NCI-H1417 (cell line): ENCODE measurements at places on chromosomes 3 and 15.

DNA sequence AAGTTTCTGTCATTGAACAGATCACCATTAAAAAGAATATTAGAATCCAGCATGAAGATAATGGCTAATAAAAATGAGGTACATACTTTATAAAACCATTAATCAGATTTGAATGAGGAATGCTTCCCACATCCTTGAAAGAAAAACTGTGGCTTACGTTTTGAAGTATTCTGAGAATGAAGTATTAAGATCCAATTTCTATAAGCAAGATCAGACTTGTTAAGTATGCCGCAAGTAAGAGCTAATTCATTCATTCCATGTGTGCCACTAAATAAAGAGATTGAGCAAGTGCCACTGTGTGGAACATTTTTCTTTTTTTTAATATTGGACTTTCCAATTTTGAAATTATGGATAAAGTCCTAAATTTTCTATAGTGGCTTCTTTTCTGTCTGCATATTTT, 30.6 kb downstream of the NMD3 start:
- no peak for DNase-seq

DNA sequence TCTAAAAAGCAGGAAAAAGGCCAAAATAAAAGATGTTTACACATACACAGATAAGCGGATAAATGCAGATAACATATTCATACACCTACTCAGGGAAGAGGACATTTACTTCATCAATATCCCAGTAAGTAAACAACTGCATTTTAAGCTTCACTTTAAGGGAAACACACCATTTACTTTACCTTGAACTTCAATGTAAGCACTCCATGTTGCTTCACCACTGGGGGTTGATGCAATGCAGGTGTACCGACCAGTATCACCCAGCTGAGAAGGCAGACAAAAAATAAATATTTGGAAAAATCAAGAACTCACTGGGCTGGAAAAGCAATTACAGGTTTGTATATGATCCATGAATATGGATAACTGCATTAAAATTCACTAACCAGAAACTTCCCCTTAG, 1099.5 kb downstream of the ROBO1 start:
- peak; percentile 20 for DNase-seq

- no peak for DNase-seq
Observed at GRCh38 chr15:33852570-33852969, 115.7 kb upstream of the CHRM5 start.

DNA sequence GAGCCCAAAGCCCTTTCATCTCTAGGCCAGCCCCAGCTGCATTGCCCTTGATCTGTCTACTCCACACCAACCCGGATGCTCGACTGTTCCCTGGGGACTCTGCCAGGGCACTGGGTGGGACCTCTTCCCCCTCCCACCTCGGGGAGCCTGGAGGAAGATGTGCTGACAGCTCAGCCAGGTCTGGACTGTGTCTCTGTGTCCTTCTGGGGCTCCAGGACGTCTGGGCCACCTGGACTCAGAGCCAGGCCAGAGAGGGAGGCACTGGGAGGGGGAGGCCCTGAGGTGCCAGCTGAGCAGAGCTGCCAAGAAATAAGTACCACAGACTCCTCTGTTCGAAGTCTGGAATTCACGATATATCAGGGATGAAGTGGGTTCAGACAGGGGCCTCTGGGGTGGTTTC, 5.8 kb upstream of the HCN4 start:
- peak; percentile 38 for DNase-seq

GRCh38 chr15:101258238-101259144, 6.6 kb upstream of the CHSY1 start:
- peak; percentile 87 for DNase-seq

DNA sequence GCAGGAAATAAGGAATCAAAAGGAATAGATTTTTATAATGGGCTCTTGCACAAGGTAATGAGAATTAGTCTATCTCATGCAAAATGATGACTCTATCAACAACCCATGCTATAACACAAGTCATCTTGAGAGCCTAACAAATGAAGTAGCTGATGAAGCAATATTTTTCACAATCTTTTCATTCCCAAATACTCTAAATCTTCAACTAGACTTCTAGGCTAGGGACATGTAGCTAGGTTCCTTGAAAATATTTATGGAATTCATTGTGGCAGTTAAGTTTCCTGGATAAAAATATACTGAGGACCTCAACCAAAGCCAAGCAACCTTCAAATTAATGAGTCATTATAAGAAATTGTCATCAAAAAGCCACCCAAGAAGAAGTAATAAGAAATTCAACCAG, 55.4 kb downstream of the DCBLD2 start:
- no peak for DNase-seq

DNA sequence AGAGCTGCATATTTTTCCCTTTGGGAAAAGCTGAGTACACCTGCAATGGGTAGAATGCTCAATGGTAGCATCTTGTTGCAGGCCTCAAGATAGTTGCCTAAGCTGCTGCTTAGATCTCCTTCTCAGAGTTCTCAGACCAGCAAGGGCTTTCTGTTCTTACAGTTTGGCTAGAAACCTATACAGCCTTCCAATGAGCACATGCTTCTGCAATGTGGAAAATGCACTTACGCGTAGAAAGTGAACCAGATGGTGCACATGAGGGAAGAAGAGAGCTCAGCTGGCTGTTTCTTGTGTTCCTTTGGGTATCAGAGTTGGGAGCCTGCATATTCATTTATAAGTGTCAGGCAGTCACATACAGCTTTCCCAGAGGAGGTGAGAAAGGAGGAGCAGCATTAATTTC, 136.4 kb downstream of the B3GALNT1 start:
- DNase-seq, result no peak

GRCh38 chr3:178369006-178369405, 167.2 kb upstream of the KCNMB2 start:
- DNase-seq, result no peak

DNA sequence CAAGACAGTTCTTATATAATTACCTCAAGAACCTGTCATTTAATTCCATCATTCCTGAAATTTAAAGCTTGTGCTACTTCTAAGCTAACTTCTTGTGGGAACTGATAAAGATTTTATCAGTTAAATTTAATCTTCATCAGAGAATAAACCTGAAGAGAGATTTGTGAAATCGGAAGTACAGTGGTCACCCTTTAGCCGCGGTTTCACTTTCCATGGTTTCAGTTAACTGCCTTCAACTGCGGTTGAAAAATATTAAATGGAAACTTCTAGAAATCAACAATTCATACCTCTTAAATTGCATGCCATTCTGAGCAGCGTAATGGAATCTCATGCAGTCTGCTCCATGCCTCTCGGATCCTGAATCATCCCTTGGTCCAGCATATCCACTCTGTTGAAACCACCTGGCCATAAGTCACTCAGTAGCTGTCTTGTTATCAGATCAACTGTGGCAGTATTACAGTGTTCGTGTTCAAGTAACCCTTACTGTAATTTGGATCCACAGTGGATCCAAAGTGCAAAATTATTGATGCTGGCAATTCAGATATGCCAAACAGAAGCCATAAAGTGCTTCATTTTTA, 626.1 kb downstream of the CADM2 start:
- DNase-seq, result no peak

DNA sequence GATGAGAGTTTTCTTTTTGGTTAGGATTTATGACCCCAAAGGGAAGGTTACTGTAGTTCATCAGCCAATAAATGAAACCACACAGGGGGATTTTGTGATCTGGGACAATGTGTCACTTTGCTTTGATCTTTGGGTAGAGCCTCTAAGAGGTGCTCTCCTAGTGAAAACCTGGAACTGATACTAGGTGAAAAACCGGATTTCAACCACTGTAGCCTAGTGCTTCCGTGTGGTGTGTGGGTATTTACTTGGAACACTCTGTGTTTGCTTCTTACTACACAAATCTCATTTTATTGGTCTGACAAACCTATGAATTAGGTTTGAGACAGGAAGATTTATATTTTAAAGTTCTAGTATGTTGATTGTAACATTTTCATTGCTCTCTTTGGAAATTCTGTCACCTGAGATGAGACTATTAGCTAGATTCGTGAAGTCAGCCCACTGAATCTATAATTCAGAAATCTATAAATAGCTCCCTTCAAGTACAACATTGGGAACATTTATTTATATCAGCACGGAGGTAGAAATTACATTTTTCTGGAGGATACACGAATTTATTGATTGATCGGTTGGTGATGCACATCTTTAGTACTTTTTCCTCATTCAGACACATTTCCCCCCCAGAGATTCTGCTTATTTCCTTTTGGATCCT, 119.8 kb downstream of the AKAP13 start:
- no peak for DNase-seq

GRCh38 chr3:116640109-116640508, 69.5 kb upstream of the TUSC7 start:
- no peak for DNase-seq

DNA sequence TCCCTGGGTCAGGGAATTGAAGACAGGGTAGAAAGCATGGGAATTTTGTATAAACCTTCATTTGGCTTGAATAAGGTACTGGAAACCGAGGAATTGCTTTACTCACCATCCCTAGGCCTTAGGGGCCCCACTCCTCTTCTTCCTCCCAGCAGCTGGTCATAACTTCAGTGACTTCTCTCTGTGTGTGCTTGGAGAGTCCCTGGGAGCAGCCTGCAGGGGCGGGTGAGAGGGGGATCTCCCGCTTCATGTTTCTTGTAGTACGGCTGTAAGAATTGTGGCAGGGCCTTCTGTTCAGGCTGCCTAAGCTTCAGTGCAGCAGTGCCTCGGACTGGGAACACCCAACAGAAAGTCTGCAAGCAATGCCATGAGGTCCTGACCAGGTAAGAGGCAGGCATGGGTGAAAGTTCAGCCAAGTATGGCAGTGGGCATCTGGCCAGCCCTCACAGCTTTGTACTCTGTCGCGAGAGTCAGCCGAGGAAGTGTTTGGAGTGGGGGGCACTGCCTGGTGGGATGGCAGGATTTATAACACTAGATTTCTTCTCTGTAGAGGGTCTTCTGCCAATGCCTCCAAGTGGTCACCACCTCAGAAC, 1.7 kb upstream of the DNAJC17 start:
- DNase-seq, result no peak

DNA sequence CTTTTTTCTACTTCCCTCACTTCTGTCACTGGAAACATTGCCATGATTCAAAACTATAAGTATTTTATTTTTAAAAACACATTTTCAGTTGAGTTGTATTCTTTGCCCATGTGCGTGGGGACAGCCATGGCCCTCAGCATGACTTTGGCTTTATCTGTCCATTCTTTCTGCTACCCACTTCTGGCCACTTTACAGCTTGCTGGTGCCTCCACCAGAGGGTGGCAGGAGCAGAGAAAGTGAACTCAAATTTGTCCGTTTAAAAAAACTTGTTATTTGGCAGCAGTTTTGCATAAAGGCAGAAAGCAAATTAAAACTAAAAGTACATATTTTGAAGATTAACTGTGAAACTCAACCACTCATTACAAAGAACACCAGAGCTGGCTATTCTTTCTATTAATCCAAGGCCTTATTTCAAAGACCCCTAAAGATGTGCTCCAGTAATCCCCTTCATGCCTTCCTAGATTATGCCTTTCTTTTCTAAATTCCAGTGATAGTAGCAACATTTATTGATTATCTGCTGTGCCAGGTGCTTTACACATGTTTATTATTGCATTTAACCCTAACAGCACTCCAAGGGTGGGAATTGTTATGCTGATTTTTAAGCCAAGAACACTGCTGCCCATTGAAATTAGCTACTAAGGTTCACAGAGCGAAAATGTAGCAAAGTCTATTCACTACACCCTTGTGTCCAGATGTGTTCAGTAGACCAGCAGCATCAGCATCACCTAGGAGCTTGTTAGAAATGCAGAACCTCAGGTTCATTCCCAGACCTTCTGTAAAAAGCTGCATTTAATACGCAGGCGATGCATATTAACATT, 134.8 kb downstream of the THRB start:
- DNase-seq, result no peak

GRCh38 chr3:66644549-66644948, 143.7 kb upstream of the LRIG1 start:
- DNase-seq, result no peak
